ENCODE measurements at places on chromosomes 5 and 9.

DNA sequence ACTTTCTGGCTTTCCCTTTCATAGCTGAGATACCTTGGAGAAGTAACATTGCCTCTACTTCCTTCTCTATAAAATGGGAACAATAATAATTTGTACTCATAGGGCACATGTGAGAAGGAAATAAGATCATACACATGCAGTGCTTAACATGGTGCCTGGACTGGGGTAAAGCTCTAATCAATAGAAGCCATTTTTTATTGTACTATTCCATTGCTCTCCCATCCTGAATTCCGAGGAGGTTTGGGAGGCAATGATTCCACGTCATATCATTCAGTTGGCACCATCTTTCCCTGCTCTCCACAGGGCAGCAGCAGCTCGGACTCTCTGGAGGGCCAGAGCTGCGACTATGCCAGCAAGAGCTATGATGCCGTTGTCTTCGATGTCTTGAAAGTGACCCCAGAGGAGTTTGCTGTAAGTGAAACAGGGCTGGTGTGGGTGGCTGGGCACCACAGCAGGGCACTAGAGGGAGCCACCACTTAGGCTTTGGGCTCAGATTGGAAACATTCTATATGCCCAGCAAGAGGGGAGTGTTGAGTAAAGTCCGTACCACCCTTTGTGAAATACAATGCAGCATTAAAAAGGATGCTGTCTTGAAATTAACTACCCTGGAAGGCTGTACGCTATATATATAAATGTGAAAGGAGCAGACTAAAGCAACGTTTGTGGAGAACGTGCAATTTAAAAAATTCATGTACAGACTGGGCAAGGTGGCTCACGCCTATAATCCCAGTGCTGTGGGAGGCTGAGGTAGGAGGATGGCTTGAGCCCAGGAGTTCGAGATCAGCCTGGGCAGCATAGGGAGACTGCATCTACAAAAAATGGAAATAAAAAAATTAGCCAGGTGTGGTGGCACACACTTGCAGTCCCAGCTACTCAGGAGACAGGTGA, 51.2 kb downstream of the RALGPS1 start:
- no peak for DNase-seq

DNA sequence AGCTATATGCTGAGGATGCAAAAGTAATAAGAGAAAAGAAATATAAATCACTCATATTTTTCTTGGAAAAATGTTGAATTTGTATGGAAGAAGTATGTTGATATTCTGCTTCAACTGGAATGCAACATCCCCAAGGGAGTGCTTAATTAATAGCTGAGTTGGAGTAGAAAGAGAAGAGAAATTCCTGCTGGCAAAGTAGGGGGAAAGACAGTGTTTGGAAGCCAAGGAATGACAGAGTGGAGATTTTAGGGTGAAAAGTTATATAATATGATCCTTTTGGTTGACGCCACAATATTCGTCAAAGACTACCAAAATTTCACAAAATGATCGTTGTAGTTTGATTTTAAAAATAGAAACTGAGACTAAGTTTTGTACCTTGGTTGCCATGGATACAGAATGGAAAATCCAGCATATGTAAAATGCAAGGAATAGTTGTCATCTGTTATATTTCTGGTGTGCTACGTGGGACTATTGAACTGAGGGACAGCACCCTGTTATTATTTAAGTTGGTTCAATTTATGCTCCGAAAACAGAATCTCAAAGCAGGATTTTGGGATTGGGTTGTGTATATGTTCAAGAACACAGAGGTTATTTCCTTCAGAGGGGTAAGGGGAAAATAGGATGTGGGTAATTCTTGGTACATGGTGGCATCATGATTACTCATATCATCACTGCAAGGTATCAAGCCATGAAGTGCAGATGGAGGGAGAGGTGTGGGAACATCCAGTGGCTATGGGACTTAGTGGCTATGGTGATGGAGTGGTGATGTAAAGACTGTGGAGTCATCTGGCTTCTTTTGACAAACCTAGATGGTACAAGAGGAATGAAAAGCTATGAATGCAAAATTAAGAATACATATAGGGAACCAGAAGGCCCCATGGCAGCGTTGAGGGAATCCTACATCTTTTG, 61.0 kb downstream of the SUB1 start:
- no peak for DNase-seq

- DNase-seq: no peak
Measured at GRCh38 chr5:178349075-178349511, 116.5 kb upstream of the PHYKPL start.

- no peak for DNase-seq
Measured at GRCh38 chr9:116543731-116544400, 143.2 kb upstream of the TRIM32 start.

DNA sequence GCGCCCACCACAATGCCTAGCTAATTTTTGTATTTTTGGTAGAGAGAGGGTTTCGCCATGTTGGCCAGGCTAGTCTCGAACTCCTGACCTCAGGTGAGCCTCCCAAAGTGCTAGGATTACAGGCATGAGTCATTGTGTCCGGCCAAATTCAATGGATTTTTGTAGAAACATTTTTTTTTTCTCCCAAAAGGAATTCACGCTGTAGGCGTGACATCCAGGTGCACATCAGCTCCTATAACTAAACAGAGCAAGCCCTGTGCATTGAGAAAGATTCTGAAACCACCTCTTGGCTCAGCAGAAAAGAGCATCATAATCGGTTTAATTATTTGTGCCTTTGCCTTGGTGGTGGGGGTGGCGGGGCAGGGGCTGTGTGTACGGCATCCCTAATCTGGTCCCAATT, 32.9 kb upstream of the DAB2IP start:
- DNase-seq: no peak

GRCh38 chr5:385321-385720, 57.7 kb upstream of the EXOC3 start:
- no peak for DNase-seq

DNA sequence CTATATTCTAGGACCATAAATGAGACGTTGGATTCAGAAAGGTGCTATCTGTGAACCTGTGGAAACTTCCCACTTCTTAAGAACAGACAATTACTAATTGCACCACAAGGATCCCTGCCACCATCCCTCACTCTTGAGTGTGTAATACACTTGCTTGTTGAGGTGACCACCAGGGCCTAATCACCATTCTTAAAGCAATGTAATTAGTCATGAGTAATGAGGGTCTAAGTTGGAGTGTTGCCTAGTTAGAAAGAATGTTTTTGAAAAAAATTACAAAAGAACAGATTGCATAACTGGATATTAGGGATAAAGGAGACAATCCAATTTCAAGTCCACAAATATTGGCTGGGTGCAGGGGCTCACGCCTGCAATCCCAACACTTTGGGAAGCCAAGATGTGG, 56.9 kb upstream of the TRIO start:
- no peak for DNase-seq
